ENCODE measurements at places on chromosomes 6 and 20. TPM values are rescaled to one million over a fixed set of nuclear protein-coding genes. Genes with fewer than 3 reads are reported as not detected.

DNA sequence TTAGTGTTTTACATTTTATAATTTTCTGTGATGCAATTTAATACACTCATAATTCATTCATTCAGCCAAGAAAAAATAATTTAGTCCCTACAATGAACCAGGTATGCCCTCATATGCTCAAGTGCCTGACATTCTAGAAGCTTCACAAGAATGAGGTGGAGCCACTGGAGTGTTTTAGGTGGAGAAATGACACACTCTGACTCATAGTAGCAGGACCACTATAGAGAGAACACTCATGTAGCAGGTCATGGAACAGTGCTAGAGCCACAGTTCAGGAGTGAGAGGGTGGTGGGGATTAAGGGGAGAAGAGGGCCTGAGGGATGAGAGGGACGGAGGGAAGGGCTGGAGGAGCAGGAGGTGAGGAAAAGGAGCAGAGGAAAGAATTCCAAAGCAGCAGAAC lies 1.4 kb upstream of the HLA-G start:
- no peak for DNase-seq

DNA sequence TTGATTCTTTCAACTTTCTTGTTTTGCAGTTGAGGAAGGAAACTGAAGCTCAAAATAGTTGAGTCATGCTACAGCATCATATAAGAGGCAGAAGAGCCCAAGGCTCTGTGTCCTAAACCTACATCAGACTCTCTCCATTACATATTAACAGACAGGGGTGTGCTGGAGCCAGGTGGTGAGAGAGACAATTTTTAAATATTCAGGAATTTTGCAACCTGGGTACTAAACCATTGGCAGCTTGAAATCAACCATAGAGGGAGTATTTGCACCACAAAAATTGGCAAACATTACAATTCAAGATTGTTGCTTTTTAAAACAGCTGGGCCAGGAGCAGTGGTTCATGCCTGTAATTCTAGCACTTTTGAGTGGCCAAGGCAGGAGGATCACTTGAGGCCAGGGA lies 65.8 kb upstream of the SOX4 start:
- no peak for DNase-seq

DNA sequence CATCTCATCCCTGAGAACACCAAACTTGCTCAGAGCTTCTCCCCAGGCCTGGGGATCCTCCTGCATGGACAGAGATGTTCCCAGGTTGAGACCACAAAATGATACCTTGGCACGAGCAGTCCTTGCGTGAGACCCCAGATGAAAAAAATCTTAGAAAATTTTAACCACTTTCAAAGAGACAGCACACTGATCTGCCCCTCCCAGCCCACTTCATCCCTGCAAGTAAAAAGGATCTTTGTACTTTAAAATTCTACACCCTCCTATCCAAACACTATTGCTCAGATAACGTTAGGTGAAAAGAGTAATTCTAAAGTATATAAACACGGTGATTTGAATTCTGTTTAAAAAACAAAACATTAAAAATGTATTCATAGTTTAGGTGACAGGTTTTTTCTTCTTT lies 98.5 kb downstream of the SLC23A2 start:
- no peak for DNase-seq

GRCh38 chr6:28218312-28219248 lies 6.5 kb upstream of the ZSCAN9 start:
- peak; percentile 91 for DNase-seq

DNA sequence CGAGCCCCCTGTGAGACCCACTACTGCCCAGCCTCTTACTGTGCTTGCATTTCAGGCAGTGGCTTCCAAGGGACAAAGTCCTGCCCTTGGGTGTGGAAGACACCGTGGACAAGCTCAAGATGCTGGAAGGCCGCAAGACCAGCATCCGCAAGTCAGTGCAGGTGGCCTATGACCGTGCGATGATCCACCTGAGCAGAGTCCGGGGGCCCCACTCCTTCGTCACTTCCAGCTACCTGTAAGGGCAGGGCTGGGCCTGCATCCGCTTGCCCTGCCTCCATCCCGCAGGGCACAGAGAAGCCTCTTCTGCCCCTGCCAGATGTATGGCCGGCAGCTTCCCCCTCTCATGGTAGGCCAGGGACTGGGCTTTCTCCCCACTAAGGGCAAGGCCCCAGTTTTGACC lies 33.8 kb downstream of the BRPF3 start:
- DNase-seq, result no peak

GRCh38 chr20:37461405-37461804 lies 59.6 kb upstream of the NNAT start:
- no peak for DNase-seq

The GPX5 gene
- total RNA-seq, result not detected

The ZNF391 gene
- 2.4 TPM for total RNA-seq
